ENCODE measurements at places on chromosomes 3 and 15.

DNA sequence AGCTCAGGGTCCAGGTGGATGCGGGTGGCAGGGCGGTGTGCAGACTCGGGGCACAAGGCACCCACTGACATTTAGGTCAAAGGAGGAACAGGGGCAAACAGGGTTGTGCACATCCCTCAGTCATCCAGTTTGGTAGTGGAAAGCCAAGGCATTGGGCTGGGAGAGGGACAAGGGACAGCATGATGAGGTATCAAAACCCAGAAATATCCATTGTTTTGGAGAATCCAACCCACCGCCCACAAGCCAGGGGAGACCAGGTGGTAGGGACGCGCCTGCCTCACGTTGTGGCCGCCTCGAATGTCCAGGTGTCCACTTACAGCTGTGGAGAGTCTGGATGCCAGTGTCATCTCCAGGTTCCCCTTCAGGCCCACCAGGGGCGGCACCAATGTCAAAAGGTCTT lies 33.3 kb downstream of the SLC41A3 start:
- DNase-seq, result no peak

DNA sequence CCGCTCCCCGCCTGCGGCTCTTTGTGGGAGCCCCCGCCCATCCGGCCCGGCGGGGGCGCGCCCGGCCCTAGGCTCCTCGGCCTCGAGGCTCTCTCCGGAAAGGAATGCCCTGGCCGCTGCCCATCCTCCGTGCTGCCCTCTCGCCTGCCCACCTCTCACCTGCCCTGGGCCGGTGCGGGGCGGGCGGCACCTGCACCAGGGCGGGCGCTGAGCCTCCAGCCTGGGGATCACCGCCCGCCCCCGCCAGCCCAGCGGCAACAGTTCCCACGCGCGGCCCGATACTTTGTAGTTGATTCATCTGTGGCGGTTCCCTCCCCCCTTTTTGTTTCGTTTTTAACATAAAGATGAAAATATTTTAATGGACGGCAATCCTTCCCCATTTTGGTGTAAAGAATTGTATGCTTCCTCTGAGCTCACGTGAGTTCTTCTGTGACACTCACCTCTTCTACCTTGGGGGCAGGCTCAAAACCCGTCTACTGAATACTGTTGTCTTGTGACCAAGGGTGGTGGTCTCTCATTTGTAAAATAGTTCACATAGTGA lies 1.9 kb downstream of the KLF13 start:
- no peak for DNase-seq

DNA sequence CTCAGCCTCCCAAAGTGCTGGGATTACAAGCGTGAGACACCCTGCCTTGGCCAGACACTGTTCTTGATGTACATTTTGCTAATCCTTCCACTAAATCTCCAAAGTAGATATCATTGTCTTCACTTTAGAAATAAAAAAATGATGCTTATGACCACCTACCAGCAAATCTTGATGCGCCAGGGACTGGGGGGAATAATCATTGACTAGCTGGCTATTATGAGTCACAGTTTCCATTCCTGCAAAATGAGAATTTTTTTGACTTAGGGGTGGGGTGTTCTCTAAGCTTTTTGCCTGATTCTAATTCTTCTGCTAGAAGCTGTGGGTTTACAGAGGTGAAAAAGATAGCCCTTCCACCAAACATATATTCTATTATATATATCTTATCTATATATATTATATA lies 17.1 kb upstream of the RFC4 start:
- no peak for DNase-seq

GRCh38 chr3:37511463-37511920 lies 337.1 kb upstream of the LRRFIP2 start:
- DNase-seq, result no peak

DNA sequence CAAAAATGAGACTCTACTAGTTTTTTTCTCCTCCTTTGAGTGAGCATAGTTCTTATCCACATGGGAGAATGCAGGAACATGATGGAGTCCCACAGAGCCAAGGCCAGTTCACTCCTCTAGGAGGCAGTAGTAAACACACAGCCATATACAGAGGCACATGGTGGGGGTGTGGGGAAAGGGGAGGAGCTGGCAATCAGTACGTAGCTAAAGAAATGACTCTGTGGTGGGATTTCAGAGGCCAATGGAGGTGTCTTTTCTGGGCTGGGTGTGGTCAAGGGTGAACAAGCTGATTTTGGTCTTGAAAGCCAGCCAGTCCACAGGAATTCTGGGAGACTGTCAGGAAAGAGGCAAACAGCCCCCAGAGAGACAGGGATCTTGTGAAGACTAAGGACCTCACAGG lies 6.6 kb upstream of the RAB11A start:
- peak; percentile 34 for DNase-seq

GRCh38 chr15:71632576-71633195 lies 177.7 kb upstream of the NR2E3 start:
- no peak for DNase-seq

GRCh38 chr15:50544368-50544767 lies 2.1 kb downstream of the USP50 start:
- no peak for DNase-seq

Measured in nephron progenitor cell (in vitro differentiated cells).